ENCODE measurements at places on chromosomes 2 and 18.

DNA sequence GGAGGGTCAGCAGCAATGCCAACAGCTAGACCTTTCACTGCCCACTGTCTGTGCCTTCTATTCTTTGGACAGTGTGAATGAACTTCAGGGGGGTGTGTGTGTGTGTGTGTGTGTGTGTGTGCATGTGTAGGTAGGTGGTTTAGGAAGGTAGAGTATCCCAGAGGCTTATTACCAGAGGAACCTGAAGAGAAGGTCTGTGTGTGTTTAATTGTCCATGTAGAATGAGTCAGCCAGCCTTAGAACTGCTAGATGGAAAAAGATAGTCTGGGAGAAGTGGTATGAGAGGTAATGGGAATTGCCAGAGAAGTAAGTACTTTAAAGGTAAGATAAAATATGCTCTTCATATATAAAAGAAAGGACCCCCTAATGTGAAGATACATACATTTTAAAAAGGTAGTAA, 522.2 kb downstream of the PIK3C3 start:
- DNase-seq, result no peak

DNA sequence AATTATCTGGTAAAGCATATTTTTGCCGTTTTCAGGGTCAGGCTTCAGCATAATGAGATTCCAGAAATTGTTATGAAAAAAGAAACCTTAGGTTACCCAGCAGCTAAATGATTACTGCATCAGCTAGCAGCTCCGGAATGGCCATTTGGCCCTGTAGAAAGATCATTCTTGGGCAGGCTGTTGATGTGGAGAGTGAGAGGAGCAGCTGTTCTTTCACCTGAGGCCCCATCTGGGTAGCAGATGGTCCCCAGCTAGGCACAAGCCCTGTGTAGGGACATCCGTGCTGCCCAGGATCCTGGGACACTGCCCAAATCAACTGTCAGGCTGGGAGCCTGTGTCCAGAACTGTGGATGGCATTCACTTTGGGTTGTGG, 61.8 kb downstream of the NEDD4L start:
- peak; percentile 11 for DNase-seq

DNA sequence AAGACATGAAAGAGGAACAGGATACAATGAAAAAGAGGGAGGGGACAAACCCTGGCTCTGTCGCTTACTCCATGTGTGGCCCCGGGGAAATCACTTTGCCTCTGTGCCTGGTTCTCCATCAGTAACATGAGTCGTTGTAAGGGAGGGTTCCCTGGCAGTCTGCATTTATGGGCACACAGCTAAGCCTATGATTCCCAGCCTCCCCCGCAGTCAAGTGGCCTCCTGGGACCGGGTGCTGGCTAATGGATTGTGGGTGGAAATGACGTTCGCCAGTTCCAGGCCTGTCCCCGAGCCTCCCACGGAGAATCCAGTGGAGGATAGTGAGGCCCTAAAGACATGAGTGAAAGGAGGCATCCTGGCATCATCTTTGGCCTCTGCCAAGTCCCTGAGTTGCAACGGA, 42.7 kb downstream of the SFXN5 start:
- DNase-seq, result no peak

DNA sequence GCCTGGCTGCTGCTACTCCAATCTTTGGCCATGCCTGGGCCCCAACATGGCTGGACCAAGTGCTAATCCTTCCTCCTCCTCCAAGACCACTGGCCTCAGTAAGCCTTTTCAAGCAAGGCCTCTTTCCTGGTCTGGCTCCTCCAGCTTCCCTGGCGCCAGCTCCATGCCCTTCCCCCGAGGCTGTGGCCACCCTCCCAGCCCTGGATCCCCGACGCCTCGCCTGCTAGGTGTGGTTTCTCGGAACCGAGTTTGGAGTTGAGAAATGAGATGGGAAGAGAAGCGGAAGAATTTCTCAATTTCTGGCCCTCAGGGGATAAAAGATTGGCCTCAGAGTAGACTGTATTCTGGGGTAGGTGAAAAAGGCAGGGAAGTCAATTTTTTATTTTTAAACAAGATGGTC, 46.4 kb downstream of the ADCY3 start:
- no peak for DNase-seq

- DNase-seq, result peak; percentile 91
Measured at GRCh38 chr2:168530982-168531622, 75.0 kb downstream of the CERS6 start.

GRCh38 chr2:166491461-166491860, 2.6 kb downstream of the SCN7A start:
- no peak for DNase-seq

DNA sequence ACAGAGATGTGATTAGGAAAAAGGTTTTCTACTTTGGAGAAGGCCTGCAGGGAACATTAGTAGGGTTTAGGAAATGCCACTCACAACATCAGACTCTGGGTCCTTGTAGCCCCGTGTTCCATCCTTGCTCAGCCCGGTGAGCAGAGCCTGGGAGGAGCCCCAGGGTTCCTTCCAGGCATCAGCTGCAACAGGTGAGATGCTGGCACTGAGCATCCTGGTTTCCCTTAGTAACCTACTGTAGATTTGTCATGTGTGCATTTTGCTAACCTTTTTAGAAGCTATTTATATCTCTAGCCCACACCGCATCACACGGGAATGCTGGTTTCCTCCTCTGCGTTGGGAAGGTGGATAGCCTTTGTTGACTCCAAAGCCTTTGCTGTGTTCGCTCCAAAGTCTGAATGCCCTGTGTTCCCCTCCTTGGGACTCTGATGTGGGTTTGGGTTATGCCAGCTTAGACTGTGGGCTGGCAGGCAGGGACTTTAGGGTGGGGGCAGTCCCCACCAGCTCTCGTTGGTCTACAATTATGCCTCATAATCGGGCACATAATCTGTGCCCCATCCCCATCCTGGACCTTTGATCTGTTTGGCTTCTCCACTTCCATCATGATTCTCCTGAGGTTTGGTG, 69.3 kb downstream of the TMEM247 start:
- DNase-seq, result no peak

- peak; percentile 63 for DNase-seq
Measured at GRCh38 chr2:67669766-67670165, 272.6 kb downstream of the ETAA1 start.

DNA sequence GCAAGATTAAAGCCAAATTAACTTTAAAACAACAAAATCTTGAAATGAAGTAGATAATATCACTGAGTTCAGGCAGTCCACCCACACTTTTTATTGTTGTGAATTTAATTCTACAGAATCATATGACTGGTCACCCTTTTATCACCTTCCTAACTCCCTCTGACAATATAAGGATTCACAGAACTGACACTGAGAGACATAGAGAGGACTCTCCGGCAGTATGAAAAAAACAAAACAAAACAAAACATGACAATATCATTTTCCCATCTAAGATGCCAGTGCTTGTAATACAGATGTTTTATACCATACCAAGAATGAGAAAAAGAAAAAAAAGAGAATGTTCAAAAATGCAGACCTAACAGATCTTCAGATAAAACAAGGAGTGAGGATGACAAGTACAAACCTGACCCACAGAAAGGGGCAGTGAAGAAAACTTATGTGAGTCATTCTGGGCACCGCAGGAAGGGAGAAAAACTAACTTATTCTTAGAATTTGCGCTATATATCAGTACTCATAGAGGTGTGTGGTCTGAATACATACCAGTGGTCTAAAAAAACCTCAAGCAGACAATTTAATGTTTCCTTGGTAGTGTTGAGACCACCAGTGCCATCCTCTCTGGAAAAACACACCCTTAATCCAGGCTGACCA, 136.6 kb downstream of the ZAP70 start:
- no peak for DNase-seq

GRCh38 chr2:16055848-16056580, 115.7 kb downstream of the MYCN start:
- no peak for DNase-seq

DNA sequence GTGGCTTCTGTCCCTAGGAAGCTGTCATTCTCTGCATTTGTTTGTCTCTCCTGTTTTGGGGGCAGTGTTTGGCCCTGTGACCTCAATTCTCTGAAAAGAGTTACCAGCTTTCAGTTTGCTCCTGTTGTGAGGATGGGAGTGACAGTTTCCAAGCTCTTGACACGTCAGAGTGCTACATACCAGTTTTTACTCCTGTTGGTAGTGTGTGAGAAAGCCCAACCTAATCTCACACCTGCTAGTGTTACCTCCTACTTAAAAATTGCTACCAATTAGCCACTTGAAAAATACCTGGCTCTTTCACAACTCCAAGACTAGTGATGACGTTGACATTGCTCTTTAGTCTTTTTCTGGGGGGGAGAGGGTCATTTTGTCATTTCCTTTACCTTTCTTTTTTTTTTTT, 14.1 kb downstream of the SKA1 start:
- DNase-seq, result no peak

- peak; percentile 56 for DNase-seq
Measured at GRCh38 chr2:102010902-102011301, 19.1 kb downstream of the IL1R2 start.

DNA sequence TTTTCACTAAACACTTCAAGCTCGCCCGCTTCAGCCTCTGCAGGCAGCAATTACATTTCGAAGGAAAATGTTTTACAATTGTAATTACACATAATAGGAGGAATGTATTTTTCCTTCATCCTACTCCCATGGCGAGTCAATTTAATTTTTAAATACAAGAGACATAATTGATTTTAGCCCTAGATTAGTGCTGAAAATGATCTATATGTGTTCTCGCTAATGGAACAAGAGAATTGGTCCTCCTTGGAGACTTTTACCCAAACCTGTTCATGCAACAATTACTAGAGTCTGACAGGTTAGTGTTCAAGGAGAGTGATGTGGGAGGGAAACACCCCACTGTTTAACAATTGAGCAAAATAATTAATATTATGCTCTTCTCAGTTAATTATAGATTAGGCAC, 509.4 kb upstream of the SETBP1 start:
- no peak for DNase-seq

DNA sequence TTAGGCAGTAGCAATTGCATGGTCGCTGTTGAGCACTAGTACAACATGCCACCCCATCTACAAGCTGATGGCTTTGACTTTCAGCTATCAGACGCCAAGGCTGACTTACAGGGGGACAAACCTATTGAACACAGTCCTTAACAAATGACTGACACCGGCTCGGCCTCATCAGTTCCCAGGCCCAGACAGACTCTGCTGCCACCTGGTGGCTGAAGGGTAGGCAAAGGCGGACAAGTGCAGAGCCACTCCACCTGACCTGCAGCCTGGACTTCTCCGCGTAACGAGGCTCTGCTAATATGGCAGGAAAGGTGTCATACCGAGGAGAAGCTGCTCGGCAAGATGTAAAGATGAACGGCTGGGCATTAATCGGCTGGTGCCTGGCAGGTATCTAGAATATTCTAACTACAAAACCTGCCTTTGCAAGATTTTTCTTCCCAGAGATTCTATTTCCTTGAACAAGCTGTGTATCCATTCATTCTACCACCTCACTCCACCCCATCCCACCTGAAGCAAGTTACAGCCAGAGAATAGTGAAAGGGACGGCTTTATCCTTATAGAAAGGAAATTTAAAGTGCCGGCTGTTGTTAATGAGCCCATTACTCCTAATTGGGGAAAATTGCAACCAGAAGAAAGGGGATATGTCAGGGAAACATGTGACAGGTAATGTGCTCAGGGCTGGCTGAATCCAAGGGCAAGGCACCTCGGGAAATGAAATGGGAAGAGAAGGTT, 67.4 kb downstream of the STEAP3 start:
- peak; percentile 70 for DNase-seq

DNA sequence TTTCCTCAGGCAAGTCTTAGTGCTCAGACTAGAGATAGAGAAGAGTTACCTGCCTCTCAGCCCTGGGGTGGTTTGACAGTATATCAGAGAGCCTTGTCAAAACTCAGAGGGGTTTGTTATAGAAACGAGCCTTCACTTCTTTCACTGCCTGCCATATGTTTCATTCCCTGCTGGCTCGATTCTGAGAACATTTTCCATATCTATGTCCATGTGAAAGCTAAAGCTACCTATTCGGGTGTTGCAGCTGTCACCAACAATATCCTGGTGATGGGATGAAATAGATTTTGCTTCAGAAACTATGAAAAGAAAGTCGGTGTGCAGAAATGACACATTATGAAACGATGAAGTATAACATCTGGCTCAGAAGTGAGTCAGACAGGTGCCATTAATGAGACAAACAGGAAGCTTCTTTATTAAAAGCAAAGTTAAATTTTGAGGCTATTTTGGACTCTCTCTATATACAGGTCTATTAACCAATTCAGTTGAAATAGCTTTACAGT, 56.1 kb upstream of the TANK start:
- no peak for DNase-seq

- DNase-seq, result no peak
Measured at GRCh38 chr2:8663997-8664396, 17.9 kb upstream of the ID2 start.

DNA sequence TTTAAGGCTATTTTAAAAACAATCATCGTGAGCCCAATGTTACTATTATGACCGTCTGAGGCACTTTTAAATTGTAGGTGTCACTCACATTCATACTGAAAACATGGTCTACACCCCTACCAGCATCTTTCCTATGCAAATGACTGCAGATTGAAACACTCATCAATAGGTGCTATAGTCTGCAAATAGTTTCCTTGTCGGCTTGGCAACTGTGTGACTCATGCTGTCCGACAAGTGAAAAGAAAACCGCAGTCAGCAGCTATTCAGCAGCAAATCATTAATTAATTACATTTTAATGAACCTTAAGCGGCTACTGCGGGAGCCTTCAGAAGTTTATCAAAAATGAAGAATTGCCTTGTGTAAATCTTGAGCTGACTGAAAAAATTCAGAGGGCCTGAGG, 134.4 kb downstream of the FIGN start:
- no peak for DNase-seq

DNA sequence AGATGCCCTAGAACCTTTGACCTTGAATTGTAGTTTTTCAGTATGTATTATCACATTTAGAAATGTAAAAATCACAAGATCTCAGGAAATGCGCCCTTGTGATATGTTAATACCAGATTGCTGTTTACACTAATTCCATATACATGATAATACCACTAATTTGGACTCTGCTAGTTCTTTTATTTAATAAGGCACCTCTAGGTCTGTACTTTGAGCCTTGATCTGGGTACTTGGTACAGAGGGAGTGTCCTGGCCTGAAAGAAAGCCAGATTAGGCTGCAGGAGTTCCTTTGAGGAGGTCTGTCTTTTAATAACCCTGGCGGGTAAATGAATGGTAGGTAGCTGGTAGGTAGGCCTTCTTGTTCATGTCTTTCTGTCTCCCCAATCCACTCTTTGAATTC, 26.3 kb downstream of the PLEKHA3 start:
- DNase-seq, result no peak

- peak; percentile 42 for DNase-seq
Measured at GRCh38 chr2:191436368-191437055, 191.3 kb downstream of the MYO1B start.

- DNase-seq, result peak; percentile 79
Measured at GRCh38 chr2:217283460-217283859, 423.6 kb upstream of the TNP1 start.
